ENCODE measurements at places on chromosomes 13 and 19. TPM values are rescaled to one million over a fixed set of nuclear protein-coding genes. Genes with fewer than 3 reads are reported as not detected.

Gene ZNF575
- not detected for total RNA-seq

DNA sequence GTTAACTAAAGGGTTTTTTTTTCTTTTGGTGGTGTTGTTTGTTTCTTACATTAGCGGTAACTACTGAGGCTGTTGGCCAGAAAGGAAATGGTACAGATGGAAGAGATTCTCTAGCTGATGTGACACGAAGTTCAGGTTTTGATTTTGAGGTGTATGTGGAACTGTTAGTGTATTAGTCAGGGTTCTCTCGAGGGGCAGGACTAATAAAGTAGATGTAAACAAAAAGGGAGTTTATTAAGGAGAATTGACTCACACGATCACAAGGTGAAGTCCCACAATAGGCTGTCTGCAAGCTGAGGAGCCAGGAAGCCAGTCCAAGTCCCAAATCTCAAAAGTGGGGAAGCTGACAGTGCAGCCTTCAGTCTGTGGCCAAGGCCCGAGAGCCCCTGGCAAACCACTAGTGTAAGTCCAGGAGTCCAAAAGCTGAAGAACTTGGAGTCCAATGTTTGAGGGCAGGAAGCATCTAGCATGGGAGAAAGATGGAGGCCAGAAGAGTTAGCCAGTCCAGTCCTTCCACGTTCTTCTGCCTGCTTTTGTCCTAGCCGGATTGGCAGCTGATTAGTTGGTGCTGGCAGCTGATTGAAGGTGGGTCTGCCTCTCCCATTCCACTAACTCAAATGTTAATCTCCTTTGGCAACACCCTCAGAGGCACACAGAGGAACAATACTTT is 577.6 kb downstream of the EFNB2 start:
- DNase-seq, result no peak

- no peak for DNase-seq
Observed at GRCh38 chr13:33730147-33730546, 87.8 kb upstream of the RFC3 start.

DNA sequence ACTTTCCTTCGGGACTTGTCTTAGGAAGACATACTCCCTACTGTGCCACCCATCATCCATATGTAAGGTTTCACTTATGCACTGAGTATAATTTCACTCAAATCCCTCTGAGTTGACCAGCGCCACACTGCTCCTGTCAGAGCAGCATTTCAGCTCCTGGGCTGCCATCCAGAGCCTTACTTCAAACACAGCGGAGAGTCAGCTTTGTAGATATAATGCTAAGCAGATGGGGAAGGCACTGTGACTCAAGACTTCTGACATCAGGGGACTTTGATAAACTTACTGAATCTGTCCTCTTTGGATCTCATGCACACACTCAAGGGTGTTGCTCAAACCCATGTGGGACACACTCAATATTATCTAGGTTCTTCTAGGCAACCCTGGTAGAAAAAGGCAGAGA is 34.9 kb downstream of the DOCK9 start:
- DNase-seq, result no peak
